ENCODE measurements at places on chromosomes 6 and 20.

DNA sequence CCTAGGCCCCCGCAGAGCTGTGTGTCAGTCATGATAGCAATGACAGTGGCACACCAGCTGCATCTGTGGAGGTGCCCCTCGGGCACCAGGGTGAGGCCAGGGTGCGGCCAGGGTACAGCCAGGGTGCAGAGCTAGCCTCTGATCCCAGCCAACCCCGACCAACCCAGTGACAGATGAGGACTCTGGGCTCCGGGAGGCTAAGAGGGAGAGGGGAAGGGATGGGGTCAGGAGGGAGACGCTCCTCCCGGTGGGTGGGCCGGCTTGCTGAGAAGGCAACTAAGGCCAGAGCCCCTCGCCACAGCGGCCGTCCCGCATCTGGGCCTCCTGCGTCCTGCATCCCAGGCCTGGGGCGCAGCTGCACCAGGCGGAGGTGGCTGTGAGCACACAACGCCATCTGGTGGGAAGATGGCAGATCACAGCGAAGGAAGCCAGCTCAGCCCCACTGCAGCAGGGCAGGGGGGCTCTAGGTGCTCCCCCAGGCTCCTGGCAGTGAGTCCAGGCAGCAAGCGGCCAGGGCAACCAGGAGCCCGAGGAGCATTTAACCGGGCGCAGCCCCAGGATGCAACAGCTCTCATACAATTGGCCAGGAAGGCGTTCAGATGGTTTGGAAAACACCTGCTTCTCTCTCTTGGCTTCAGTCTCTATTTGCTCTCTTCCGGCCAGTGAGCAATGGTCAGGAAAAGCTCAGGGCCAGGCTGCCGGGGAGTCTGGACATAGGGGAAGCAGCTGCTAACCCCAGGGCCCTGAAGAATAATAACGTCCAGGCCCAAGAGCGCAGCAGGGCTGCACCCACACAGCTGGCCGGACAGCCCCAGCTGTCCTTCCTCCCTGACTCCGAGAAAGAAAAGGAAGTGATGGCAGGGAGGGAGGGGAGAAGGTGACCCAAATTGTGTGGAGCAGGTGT lies 169.4 kb downstream of the TAF4 start:
- DNase-seq, result no peak

DNA sequence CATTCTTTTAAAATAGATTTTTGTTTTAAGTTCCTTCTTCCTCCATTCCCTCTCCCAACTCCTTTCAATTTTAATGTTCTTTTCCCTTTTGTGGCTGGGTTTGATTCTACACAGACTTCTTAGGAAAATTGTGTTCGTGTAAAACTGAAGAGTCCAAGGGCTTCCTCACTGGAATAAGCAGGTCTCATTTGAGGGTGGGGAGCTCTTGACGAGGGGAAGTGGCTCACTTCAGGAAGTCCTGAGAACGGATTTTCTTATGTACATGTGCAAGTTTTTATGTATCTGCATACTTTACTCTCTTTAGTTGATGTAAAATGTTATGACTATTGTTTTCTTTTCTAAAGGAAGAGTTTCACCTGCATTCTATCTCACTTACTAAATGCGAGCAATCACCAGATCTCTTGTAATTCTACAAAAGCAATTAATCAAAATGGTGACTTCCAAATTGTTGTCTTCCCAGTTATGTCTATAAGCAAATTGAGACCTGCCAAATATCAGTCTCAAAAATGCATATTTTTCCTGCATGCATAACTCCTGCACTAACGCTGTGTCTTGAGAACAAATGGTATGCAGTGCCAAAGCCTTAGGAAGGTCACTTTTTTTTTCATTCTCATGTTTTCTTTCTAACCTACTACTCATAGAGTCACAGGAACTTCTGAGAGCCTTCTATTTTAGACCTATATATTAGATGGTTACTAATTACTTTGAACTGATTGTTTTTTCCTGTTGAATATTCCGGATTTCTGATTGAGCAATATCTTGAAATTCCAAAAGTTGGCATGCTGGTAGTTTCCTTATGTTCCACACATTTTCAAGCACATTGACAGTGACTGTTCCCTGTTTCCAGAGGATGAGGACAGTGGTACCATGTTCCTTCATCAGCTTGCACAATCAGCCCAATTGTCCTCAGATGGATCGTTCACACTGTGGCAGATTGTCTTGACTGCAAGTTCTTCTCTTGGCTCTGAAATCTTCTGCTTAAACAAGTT lies 251.9 kb upstream of the PRDM1 start:
- no peak for DNase-seq

- peak; percentile 58 for DNase-seq
Measured at GRCh38 chr6:158816803-158817727, 2.1 kb downstream of the EZR start.

- peak; percentile 71 for DNase-seq
Measured at GRCh38 chr6:105994591-105995390, 91.3 kb upstream of the PRDM1 start.

DNA sequence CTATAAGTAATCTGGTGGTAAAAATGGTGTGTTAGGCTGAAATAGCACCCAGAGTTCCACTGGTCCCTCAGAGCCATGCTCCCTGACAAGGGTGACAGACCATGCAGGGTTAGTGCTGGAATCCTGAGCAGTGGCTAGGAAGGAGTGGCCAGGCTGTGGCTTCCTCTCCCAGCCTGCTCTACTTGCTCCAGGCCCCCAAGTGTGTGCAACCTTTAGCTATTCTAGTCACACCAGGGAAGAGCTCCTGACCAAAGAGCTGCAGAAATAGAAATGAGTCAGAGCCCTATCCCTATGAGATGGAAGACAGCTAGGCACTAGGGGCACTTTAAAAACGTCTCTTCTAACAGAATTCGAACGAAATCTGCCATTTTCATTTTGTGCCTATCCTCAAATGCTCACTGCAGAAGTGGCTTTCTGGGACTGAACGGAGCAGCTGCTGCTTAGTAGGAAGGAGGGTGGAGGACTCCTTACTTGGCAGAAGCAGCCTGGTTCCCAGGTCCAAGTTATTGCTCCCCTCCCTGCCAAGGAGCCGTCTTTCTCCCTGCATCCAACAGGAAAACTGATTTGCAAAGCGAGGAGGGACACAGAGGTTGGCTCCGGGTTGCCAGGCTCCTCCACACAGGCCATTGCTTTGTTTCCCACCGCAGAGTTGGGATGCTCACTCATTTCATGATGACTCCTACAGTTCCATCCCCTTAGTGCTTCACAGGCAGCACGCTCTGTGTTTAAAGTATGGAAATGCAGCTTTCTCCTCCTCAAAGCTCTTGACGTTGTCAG lies 754.5 kb downstream of the C6orf118 start:
- DNase-seq, result no peak

DNA sequence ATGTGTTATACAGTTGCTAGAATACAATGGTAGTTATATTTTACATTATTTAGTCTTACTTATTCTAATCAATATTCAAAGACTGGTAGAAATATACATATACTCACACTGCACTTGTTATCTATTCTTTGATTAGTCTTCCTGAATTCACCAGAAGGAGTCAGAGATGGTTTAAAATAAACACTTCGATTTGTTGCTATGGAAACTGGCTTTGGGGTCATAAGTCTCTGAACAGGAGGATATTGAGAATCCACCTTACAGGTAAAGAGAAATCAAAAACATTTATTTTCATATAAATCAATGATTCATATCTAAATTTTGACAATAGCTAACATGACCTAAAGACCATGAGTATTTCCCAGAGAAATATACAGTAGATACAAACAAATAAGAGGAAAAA lies 41.6 kb downstream of the NUP153 start:
- no peak for DNase-seq

GRCh38 chr6:55405474-55406235 lies 78.4 kb downstream of the GFRAL start:
- DNase-seq, result no peak

DNA sequence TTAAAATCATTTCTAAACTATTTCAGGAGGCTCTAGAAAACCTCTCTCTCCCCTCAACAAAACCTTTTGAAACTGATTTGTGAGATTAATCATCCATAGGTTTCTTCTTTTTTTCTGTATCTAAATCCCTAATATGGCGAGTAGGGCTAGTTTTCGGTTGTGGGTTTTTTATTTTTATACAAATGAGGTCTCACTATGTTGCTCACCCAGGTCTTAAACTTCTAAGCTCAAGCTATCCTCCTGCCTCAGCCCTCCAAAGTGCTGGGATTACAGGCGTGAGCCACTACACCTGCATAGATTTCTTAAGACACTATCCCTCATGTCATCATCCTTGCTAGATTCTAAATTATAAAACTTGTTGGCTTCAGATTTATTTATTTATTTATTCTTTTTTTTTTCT lies 43.9 kb downstream of the ORC3 start:
- no peak for DNase-seq

DNA sequence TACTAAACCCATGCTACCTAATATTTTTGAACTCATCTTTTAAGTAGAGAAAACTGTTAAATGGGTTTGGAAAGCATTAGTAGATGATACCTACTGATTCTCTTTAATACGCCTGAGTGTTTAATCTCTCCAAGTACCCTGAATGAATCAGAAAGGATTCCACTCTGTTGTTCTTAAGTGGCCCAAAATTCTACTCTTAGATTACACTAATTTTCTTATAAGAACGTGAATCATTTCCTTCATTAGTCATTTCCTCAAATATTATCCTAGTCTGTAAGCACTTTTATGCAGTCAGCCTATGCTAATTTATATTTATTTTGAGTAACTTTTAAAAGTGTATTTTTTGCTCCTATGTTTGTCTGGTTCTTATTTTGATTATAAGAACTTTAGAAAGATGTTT lies 380.0 kb downstream of the BTBD9 start:
- no peak for DNase-seq

DNA sequence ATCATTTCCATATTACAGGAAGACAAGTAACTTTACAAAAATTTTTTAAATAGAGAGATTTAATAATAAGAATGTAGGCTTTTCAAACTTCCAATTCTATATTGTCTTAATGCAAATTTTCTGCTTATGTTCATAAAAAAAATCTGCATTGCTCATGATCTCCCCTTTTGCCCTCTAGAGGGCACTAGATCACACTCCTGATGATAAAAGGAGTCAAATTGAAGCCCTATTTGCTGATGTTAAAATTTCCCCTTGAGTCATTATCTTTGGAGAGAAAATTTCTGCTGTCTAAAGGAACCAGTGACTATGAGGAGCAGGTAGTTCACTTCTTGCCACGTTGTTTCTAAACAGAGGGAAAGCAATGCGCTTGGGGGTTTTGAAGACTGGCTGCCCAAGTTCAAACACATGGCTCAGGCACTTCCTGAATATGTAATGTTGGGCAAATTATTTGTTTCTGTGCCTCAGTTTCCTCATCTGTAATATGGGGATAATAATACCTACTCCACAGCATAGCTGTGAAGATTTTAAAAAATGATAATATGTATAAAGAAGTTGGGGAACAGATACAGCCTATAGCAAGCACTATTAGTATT lies 874.2 kb downstream of the TFAP2A start:
- no peak for DNase-seq

- DNase-seq, result no peak
Measured at GRCh38 chr6:41894366-41895299, 542 bp downstream of the USP49 start.

GRCh38 chr6:125379174-125379573 lies 77.4 kb upstream of the HDDC2 start:
- DNase-seq, result no peak

DNA sequence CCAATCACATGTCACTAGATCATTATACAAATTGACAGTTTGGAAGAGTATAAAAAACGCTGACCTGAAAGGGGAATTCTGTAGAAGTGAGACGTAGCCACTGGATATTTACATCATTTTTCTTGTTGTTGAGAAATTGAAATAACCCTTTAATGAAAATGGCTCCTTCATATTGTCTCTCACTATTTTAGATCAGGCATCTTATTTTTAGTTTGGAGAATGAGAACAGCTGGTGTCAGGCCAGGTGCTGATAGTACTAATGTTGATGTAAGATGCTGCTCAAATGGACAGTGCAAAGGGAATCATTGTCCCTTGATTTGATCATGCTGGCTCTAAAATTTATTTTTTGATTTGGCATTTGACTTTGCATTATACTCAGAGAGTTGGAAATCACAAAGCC lies 17.4 kb downstream of the NKAIN2 start:
- no peak for DNase-seq

DNA sequence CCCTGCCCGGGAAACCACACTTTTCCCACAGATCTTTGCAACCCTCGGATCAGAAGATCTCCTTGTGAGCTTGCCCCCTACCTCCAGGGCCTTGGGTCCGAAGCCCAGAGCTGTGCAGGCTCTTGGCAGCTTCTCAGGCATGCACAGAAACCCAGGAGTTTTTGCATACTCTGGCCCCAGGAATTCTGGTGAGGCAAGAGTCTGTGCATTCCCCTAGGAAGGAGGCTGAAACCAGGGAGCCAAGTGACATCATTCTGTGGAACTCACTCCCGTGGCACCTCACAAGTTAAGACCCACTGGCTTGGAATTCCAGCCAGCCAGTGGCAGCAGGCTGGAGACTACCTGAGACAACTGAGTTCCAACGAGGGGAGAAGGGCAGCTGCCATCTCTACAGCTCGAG lies 100.1 kb downstream of the TNFRSF21 start:
- no peak for DNase-seq

DNA sequence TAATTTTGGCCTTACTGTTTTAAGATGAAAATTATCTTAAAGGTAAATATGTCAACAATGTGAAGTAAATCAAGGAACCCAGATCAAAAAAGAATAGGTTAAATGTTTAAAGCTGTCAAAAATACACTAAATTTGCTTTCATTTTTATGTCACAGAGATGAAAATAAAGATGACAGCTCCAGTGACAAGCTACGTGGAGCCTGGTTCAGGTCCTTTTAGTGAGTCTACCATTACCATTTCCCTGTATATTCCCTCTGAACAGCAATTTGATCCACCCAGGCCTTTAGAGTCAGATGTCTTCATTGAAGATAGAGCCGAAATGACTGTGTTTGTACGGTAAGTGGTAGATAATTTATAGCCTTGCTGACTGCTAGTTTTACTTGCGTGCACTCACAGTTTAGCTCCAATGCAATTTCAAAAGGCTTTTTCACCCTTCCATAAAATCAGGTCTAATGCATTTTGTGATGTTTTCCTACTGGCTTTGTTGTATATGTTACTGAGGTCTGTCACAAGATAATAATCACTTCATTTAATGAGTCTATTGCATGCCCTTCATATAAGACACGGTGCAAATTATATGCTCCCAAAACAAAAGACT lies 1.9 kb downstream of the HEBP2 start:
- DNase-seq, result no peak

DNA sequence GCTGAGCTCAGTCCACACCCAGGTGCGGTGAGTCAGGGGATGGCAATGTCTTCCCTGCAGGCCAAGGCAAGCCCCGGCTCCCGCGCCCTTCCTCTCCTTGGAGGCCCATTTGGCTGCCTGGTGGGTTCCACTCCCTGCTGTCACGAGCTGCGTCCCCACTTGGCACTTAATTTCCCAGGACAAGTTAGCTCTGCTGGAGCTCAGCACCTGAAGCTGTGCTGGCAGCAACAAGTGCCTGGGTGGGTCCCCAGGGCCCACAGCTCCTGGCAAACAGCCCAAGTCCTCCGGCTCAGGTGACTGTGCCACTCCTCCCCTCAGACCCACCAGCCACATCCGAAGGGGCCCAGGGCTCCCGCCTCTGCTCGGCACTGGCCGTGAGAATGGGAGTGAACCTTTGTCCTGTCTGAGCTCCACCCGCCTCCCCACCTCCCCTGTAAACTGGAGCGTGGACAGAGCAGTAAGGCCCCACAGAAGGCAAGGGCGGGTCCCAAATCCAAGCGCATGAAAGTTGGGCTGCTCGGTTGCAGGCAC lies 16.9 kb downstream of the LAMA5 start:
- DNase-seq, result no peak

All from activated CD8-positive, alpha-beta memory T cell treated with anti-CD3 and anti-CD28 coated beads, Interleukin-2, amount 10 ng/mL, durations not matched to agents 7 days and 5 days (primary cell).